ENCODE measurements at places on chromosomes 2 and 18.

- H3K4me3 ChIP-seq = no peak overlapping the region
- no peak for DNase-seq
- peaks cover 22% of the 10 kb centered on the region for H3K36me3 ChIP-seq
- no peaks in the 10 kb centered on the region for H3K27me3 ChIP-seq
These were observed 18.4 kb upstream of the WIPF1 start for GRCh38 chr2:174615871-174616436.

- no peaks in the 10 kb centered on the region for H3K36me3 ChIP-seq
- H3K4me3 ChIP-seq = no peak overlapping the region
- no peak for DNase-seq
- H3K27me3 ChIP-seq = no peaks in the 10 kb centered on the region
- H3K27ac ChIP-seq = no peak overlapping the region
These were observed 107.2 kb upstream of the CDH2 start for GRCh38 chr18:28284132-28284531.

DNA sequence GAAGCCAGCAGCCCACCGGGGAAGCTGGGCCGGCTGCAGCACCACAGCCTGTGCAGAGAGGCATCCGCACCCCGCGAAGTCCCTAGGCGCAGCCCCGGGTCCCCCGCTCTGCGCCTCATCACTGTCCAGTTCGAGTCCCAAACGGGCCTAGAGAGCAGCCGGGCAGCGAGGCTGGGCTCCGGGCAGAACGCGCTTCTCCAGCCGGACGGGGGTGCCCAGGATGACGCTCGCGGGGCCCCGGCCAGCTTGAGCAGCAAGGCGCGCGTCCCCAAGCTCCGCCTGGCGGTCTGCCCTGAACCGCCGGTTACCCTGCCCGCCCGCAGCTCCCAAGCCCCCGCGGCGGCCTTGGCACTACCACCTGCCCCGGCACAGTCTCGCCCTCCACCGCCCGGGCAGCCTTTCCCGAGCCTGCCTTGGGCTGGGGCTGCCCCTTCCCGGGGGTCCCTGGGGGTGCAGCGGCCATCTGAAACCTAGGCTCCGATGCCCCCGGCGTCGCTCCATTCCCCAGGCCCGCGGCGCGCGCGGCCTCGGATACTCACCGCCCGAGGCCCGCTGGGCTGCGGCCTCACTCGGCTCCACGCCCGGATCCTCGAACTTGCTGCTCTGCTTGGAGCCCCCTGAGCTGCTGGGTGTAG is 591 bp downstream of the SLC16A14 start:
- H3K4me3 ChIP-seq = peak overlapping the region; percentile 82
- H3K27ac ChIP-seq = peak overlapping the region; percentile 30
- DNase-seq = peak; percentile 22
- peaks cover 4% of the 10 kb centered on the region for H3K36me3 ChIP-seq

- H3K27me3 ChIP-seq = peaks cover 16% of the 10 kb centered on the region
- no peak overlapping the region for H3K27ac ChIP-seq
- no peaks in the 10 kb centered on the region for H3K4me1 ChIP-seq
These were observed 162.2 kb downstream of the BCL11A start for GRCh38 chr2:60391230-60391629.

GRCh38 chr2:82834893-82835292 is 1624.2 kb downstream of the SUCLG1 start:
- H3K27me3 ChIP-seq = no peaks in the 10 kb centered on the region
- H3K4me3 ChIP-seq = no peak overlapping the region
- H3K36me3 ChIP-seq = no peaks in the 10 kb centered on the region
- no peak overlapping the region for H3K27ac ChIP-seq
- H3K4me1 ChIP-seq = no peaks in the 10 kb centered on the region

- H3K36me3 ChIP-seq = peaks cover 19% of the 10 kb centered on the region
- H3K27me3 ChIP-seq = no peaks in the 10 kb centered on the region
- peaks cover 11% of the 10 kb centered on the region for H3K4me1 ChIP-seq
- no peak overlapping the region for H3K4me3 ChIP-seq
- DNase-seq = no peak
These were observed 151.1 kb downstream of the MBP start for GRCh38 chr18:76981396-76981968.

- peak overlapping the region; percentile 57 for H3K27ac ChIP-seq
- no peaks in the 10 kb centered on the region for H3K27me3 ChIP-seq
- H3K4me3 ChIP-seq = no peak overlapping the region
- peaks cover 3% of the 10 kb centered on the region for H3K36me3 ChIP-seq
These were observed 158.3 kb downstream of the ZFP36L2 start for GRCh38 chr2:43068041-43068533.

DNA sequence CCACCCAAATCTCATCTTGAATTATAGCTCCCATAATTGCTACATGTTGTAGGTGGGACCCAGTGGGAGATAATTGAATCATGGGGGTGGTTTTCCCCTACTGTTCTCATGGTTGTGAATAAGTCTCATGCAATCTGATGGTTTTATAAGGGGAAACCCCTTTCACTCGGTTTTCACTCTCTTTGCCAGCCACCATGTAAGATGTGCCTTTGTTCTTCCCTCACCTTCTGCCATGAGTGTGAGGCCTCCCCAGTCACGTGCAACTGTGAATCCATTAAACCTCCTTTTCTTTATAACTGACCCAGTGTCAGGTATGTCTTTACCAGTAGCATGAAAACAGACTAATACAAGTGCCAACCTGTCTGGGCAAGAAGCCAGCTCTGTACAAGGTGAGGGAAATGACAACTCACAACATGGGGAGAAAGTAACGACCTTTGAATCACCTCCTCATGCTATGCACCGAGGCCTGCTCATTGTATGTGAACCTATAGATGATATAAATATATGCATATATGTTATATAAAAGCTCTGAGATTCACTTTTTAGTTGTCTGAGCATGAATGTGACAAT is 162.2 kb downstream of the ALPK2 start:
- no peak for DNase-seq
- H3K4me3 ChIP-seq = no peak overlapping the region
- no peaks in the 10 kb centered on the region for H3K4me1 ChIP-seq
- no peak overlapping the region for H3K27ac ChIP-seq
- peaks cover 58% of the 10 kb centered on the region for H3K27me3 ChIP-seq
- H3K36me3 ChIP-seq = peaks cover 3% of the 10 kb centered on the region

DNA sequence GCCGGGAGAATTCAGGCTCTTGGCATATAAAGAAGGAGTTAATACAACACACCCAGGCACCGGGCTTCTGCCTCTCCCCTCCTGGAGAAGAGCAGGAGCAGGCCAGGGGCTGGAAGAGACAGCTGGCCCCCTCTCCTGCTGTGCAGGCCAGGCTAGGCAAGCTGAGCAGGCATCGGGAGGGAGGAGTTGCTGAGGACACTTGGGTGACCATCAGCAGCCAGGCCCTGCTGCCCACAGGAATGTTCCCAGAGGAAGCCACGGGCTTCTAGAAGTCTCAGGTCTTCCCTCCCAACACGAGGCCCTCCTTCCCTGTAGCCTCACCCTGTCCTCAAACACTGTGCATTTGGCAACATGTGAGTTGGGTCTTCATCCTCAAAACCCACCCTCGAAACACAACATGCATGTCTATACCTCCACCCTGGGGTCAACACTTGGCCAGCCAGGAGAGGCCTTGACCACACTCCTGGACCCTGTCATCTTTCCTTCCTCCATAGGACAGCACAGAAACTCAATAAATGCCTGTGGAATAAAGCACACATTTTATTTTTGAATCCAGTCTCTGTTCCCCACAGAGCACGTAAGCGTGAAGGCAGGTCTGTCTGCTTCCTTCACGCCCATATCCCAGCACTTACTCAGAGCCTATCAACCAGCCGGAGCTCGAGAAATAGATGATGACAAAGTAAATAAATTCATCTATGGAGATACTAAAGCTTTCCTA is 433.8 kb upstream of the ID2 start:
- H3K36me3 ChIP-seq = no peaks in the 10 kb centered on the region
- H3K27ac ChIP-seq = no peak overlapping the region
- H3K4me1 ChIP-seq = peaks cover 7% of the 10 kb centered on the region

DNA sequence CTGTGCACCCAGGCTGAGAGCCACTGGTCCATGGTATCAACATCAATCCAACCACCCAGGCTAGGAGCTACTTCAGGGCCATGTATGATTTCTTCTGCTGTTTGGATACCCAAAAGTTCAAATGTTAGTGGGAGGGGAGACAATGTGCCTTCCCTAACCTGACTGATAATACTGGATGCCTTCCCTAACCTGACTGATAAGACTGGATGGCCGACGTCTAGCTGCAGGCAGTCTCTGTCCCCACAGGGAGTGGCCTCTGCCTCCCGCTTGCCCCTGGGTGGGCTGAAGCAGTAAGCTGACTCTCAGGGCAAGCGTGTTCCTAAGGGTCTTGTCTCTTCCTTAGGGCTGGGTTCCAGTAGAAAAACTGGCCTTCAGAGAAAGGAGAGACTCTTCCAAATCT is 65.8 kb downstream of the ZAP70 start:
- DNase-seq = no peak
- no peak overlapping the region for H3K27ac ChIP-seq
- peaks cover 11% of the 10 kb centered on the region for H3K36me3 ChIP-seq

DNA sequence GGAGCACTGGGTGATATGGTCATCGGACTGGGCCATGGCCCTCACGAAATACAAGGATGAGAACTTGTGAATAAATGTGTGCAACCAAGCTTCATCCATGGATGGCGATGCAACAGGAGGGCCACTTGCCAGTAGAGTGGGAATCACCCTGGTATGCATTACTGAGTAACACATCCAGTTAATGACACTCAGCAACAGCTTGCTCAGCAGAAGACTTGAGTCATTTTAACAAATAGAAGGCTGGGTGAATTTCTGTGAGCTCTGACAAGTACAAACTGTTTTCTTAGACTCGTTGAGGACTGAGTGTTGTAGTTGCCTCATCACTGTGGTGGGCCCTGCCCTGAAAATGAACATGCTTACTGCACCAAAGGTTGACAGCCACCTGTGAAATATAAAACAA is 221.6 kb downstream of the NCKAP5 start:
- DNase-seq = no peak
- H3K27ac ChIP-seq = no peak overlapping the region

DNA sequence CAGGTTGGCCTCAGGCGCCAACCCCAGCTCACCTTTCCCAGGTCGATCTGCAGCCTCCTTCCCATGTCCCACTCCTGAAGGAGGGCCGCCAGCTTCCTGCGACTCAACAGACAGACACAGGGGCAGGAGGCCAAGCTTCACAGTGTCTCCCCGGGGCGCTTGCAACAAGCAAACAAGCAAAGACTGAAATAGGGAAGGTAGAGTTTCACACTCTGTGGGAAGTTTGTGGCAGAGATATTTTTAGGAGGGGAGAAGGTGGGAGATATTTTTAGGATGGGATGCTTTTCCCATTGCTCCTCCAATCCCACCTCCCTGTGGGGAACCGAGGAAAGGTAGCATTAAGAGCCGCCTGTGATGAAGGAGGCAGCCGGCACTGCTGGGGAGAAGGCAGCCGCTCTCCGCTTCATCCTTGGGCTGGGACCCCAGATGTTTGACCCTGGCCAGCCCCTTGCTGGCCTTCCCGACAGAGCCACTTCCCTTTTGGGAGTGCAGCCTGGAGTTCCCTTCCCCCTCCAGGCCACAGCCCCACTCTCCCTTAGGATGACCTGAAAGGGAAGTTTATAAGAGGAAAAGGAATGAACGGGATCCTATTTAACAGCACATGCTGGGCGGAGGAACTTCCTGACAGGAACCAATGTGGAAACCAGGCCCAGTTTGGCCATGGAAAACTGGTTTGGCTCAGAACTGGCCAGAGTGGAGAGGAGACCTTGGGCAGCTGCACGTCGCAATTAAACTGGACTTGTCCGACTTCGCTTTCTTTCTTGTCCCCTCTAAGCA is 142.2 kb upstream of the SMAD2 start:
- no peak overlapping the region for H3K4me3 ChIP-seq
- DNase-seq = no peak
- H3K36me3 ChIP-seq = peaks cover 1% of the 10 kb centered on the region
- H3K27me3 ChIP-seq = peaks cover 65% of the 10 kb centered on the region

DNA sequence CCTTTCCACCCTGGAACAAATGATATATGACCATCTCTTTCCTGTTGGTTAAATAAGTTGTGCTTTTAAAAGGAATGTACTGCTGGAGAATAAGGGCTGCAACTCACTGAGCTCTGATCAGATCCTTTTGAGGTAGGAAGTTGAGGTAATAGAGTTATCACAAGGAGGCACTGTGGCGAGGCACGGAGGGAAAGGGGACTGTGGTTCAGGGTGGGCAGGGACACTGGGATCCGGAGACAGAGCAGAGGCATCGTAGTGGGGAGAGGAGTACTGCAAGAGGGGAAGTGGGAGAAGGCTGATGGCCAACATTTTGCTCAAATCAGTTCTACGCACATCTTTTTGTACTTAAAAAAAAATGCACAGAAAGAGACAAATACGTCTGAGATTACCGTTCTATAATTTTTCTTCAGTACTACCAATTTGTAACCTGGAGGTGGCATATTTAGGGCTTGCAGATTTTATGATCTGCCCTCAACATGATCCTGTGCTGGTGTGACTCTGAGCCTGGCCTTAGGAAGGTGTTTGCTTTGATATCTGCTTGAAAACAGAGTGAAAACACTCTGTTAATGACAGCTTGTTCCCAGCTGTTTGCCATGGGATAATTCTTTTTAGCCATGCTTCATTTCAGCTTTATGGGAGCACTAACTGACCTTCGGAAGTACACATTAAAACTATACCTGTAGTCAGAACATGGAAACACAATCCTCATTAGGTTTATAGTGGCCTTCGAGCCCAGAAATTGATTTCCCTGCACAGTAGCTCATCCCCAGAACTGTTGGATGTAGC is 168.1 kb downstream of the KCNE4 start:
- no peaks in the 10 kb centered on the region for H3K36me3 ChIP-seq
- H3K27me3 ChIP-seq = no peaks in the 10 kb centered on the region
- no peak overlapping the region for H3K27ac ChIP-seq
- no peak overlapping the region for H3K4me3 ChIP-seq
- DNase-seq = no peak
- H3K4me1 ChIP-seq = no peaks in the 10 kb centered on the region

- peaks cover 82% of the 10 kb centered on the region for H3K4me1 ChIP-seq
- H3K4me3 ChIP-seq = peak overlapping the region; percentile 83
- H3K27me3 ChIP-seq = no peaks in the 10 kb centered on the region
- H3K27ac ChIP-seq = peak overlapping the region; percentile 98
- H3K36me3 ChIP-seq = peaks cover 51% of the 10 kb centered on the region
These were observed 32.1 kb upstream of the CD8A start for GRCh38 chr2:86822668-86823345.

All from central memory CD8-positive, alpha-beta T cell (primary cell).